ENCODE measurements at places on chromosomes 13 and 19. TPM values are rescaled to one million over a fixed set of nuclear protein-coding genes. Genes with fewer than 3 reads are reported as not detected.

DNA sequence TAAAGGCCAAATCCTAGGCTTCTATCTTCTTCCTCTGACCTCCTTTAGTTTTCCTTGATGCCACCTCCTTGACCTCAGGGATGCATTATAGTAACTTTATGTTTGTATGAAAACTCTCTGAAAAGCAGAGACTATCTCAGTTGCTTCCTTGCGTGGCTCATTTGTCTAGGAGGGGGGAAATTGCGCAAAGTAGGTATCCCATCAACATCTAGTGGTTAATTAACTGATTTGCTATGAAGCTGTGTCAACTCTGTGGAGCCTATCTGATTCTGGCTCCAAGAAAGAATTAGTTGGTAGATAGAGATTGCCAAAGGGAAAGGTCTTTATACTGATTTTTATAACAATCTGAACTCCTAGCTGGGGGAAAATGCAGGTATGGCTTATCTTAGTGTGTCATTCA, 82.1 kb upstream of the FRY start:
- no peak for DNase-seq

- DNase-seq = peak; percentile 84
These were observed 11.1 kb upstream of the GTF2F2 start for GRCh38 chr13:45109102-45109720.

- DNase-seq = peak; percentile 16
These were observed 1.3 kb upstream of the ARHGAP45 start for GRCh38 chr19:1065606-1066109.

DNA sequence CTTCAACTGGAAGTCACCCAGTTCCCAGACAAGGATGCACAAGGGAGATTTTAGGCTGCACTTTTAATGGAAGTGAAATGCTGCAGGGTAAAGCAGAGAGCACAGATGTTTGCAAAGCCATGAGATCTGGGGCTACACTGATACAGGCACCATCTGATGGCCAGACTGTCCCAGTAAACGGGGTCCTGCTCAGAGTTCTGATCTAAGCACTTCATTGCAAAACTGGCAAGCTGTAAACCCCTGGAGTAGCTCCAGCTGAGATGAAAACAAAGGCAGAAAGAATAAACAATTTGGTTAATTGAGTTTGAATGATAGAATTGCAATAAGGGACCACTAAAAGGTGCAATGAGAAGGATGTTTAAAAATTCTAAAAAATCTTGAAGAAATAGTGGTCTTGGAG, 197.1 kb downstream of the OXGR1 start:
- DNase-seq = no peak

DNA sequence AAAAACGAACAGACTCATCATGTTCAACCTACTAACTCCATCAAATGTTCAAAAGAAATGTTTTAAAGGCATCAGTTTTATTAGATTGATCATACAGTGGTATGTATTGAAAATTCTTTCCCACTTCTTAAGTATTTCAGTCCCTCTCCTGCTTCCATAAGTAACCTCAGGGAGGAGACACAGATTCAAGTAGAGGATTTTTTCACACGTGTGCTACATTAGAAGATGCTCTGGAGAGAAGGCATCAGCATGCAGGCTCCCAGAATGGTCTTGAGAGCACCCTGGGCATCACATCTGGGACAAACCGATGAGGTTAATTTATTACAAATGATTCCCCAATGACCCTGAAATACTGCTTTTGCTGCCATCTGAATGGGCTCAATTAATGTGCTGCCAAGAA, 3.6 kb downstream of the GPR12 start:
- DNase-seq = no peak

DNA sequence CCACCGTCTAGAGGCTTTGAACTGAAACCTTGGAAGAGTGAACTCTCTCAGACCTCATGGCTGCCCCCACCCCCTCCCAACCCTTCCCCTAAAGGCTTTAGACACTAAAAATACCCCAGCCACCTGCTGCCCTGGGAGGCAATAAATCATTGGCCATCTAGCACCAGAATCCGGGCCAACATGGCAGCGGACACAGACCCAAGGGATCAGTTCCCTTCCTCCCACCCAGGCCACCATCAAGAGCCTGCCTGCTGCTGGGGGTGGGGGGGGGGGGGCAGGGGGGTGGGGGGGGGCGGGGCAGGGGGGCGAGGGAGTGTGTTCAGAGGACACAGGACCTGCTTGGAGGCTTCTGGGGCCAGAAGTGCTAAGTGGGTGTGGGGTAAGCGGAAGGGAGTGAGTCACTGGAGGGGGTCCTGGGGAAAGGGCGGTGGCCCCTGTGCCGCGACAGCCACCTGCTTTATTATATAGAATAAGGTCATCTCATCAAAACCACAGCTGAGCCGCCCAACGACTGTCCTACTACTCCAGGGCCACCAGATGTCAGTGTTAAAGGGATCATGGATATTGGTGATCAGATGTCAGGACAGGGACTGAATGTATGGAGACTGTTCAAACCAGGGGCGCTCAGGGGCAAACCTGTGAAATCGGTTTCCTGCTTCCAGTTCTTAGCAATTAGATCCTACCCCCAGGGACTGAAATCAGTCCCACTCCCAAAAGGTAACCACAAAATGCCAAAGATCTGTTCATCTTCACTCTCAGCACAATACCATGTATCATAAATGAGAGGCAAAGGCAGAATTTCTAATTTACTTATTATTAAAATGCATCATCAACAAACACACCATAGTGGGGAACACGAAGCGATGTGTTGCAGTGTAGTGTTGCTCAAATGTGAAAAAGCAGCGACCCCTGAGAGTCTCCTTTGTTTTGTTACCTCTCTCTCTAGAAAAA, 24.3 kb downstream of the ARL11 start:
- no peak for DNase-seq

DNA sequence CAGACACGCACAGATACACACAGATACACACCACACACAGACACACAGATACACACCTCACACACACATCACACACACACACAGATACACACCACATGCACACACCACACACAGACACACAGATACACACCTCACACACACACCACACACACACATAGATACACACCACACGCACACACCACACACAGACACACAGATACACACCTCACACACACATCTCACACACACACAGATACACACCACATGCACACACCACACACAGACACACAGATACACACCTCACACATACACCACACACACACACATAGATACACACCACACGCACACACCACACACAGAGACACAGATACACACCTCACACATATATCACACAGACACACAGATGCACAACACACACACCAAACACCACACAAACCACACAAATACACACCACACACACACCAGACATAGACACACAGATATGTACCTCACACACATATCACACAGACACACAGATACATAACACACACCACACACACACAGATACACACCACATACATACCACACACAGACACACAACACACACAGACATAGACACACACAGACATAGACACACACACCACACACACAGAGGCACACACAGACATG, 24.2 kb upstream of the SLC7A10 start:
- no peak for DNase-seq

GRCh38 chr19:30327331-30327730, 44.9 kb upstream of the ZNF536 start:
- DNase-seq = no peak

DNA sequence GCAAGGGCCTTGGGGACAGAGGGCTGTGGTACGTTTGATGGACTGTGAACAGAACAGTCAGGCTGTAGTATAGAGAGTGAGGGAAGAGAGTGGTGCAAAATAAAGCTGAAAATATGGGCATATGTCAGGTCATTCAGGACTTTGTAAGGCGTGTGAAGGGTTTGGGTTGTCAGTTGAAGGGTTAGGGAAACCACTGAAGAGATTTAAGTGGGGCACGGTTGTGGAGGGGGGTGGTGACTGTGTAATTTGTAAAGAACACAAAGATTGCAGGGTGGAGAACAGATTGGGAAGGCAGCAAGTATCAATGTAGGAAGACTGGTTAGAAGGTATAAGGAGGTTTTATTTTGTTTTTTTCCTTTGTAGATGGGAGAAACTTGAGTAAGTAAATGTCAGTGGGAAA, 349.8 kb downstream of the DLEU7 start:
- no peak for DNase-seq

GRCh38 chr13:44274771-44275205, 98.8 kb upstream of the SERP2 start:
- DNase-seq = no peak

GRCh38 chr13:36915106-36915505, 4.9 kb downstream of the SMAD9 start:
- DNase-seq = no peak

DNA sequence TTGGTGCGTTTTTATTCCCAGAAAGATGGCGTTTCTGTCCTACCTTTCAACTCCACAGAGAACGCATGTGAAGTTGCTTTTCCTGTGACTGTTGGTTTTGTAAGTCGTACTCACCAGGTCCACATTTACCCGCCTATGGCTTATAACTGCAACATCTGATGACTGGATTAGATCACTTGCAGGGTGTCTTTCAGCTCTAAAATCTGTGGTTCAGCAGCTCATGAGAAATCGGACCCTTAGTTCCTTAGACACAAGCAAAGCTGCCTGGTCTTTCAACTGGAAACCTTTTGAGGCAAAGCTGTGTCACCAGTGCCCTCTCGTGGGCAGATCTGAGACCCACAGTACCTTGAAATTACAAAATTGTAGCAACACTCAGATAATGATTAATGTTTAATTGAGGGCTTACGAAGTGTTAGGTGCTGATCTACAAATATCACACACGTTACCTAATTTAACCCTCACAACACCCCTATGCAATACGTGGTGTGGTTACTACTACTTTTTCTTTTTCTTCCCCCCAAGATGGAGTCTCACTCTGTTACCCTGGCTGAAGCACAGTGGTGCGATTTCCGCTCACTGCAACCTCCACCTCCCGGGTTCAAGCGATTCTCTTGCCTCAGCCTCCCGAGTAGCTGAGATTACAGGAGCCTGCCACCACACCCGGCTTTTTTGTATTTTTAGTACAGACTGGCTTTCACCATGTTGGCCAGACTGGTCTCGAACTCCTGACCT, 65.4 kb downstream of the RUBCNL start:
- DNase-seq = no peak

GRCh38 chr13:44063881-44064280, 184.2 kb downstream of the LACC1 start:
- DNase-seq = no peak

- DNase-seq = no peak
These were observed 27.6 kb upstream of the N4BP2L1 start for GRCh38 chr13:32455594-32455903.

DNA sequence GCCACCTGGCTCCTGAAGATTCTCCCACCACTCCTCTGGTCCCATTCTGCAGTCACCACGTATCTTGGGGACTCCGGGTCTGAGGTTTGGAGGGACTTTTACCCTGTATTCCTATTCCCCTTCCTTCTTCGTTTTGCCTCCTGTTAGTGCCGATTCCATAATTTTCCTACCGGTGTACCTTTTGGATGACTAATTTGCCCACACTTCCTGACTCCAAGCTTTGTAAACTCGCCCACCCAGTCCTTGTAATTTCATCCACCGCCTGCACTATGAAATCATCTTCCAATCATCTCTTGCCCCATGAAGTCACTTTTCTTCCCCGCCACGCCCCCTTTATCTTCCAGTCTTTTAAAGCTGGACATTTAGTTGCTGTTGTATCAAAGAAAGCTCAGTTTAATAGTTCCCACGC, 572 bp downstream of the UCHL3 start:
- no peak for DNase-seq

DNA sequence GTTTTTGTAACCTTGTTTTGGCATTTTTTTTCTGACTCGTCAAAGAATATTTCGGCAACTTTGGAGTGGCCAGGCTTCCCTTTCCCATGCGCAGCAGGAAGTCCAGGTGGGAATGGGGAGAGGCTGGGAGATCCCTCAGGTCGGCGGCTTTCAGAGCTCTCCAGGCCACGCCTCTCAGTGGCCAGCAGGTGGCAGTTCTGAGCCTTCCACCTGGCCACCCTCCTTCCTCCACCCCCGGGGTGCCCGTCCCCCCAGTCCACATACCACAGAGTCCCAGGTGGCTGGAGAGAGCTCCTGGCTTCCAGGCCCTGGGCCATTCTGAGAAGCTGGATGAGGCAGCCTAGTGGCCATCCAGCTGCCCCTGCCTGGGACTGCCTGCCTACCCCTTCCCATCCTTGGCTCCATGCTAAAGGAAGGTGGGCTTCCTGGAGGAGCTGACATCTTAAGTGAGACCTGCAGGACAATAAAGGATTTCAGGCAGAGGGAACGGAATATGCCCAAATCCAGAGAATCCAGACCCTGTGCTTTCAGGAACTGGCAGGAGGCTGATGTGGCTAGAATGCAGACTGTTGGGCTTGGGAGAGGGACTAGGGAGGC, 46.3 kb downstream of the CCNE1 start:
- DNase-seq = no peak

GRCh38 chr19:43738780-43739211, 16.0 kb downstream of the SMG9 start:
- DNase-seq = no peak

EEF1AKMT1 gene
- 11.4 TPM for total RNA-seq

SBNO2 gene
- total RNA-seq = 48.8 TPM

OR7C1 gene
- total RNA-seq = not detected

ZNF468 gene
- 42.5 TPM for total RNA-seq

ATP12A gene
- 0.04 TPM for total RNA-seq

INSL3 gene
- not detected for total RNA-seq

SMIM17 gene
- total RNA-seq = 0.46 TPM

LHB gene
- 8.2 TPM for total RNA-seq

PNMA8B gene
- 1.8 TPM for total RNA-seq

ZNF442 gene
- 0.46 TPM for total RNA-seq

FBN3 gene
- 0.04 TPM for total RNA-seq

FFAR1 gene
- not detected for total RNA-seq

DCT gene
- not detected for total RNA-seq

KLK15 gene
- total RNA-seq = not detected

AP1M2 gene
- 73.7 TPM for total RNA-seq

ZNF382 gene
- total RNA-seq = 3.6 TPM

C2CD4C gene
- total RNA-seq = not detected
